Esophagus muscularis mucosa (tissue), 4 donors: ENCODE measurements at places on chromosomes 4 and X. TPM values are rescaled to one million over a fixed set of nuclear protein-coding genes. Genes with fewer than 3 reads are reported as not detected.

WAS gene
- 3.2 TPM for total RNA-seq

DNA sequence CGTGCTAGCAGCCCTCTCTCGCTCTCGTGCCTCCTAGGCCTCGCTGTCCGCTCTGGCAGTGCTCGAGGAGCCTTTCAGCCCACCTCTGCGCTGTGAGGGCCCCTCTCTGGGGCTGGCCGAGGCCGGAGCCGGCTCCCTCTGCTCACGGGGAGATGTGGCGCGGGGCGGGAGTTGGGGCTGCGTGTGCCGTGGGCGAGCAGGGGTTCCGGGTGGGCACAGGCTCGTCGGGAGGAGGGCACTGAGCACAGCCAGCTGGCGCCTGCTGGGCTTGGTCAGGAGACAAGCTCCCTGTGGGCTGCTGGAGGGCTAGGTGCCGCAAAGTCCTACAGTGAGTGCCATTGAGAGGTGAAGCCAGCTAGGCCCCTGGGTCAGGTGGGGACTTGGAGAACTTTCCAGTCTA is 994.5 kb downstream of the C4orf33 start:
- no peaks in the 10 kb centered on the region for H3K27me3 ChIP-seq
- H3K4me3 ChIP-seq: no peak overlapping the region
- no peaks in the 10 kb centered on the region for H3K36me3 ChIP-seq
- H3K4me1 ChIP-seq: peaks cover 13% of the 10 kb centered on the region
- H3K27ac ChIP-seq: no peak overlapping the region

DNA sequence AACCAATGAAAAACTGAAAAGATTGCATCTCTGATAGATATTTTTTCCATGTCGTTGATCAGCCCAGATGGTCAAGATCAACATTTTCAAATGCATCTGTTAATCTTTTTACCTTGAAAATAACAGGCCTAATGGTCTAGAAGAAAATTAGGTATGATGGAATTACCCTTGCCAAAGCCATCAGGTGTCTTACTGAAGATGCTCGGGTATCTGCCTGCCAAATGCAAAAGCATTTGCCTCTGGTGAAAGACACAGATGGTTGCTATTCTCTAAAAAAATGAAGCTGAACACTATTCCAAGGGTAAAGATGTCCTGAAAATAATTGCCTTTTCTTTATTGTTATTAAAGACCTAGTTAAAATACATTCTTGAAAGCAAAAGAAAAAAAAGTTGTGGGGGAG is 126.0 kb downstream of the FNIP2 start:
- H3K4me1 ChIP-seq: peaks cover 20% of the 10 kb centered on the region
- no peak overlapping the region for H3K4me3 ChIP-seq
- no peaks in the 10 kb centered on the region for H3K27me3 ChIP-seq
- no peak overlapping the region for H3K27ac ChIP-seq

GRCh38 chrX:96361844-96362243 is 322.8 kb upstream of the DIAPH2 start:
- H3K36me3 ChIP-seq: no peaks in the 10 kb centered on the region
- no peaks in the 10 kb centered on the region for H3K27me3 ChIP-seq
- H3K27ac ChIP-seq: no peak overlapping the region
- DNase-seq: no peak
